Iris pigment epithelial cell (primary cell): ENCODE measurements at places on chromosomes 1 and 21.

DNA sequence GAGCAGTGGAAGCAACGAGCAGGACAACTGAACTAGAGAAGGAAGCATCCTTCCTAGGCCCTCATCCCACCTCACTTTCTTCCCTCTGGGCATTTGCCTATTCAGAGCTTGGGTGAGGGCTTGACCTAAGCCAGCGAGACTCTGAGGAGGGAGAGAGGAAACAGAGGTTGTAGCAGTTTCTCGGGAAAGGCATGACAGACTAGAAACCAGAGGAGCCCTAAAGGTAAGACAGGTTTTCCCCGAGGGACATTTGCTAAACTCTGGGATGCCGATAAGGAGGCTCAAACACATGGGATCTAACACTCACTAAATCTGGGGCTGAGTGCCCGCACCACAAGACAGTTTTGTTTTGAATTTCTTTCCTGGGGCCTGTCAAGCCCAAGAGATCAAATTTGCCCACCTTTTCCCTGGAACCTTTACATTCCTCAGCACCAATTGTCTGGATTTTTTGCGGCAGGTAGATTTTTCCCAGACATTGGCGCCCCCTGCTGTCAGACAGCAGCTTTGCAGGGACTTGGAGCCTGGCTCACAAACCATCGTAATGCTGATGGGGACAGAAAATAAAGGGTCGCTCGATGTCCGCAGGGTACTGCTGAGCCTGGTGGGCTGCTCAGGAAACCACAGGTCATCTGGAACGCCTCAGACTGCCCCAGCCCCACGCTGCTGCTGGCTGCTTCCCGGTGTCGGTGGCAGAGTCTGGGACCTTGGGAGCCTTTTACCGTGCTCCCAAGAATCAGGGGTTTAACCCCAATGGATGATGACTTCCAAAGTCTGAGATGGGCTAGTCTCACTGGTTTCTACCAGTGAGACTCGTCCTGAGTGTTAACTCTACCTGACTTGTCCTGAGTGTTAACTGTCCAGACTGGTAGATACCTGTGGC lies 23.4 kb upstream of the TSPAN2 start:
- no peak for DNase-seq

- no peak for DNase-seq
Observed at GRCh38 chr1:39657402-39657801, 14.5 kb downstream of the NT5C1A start.

DNA sequence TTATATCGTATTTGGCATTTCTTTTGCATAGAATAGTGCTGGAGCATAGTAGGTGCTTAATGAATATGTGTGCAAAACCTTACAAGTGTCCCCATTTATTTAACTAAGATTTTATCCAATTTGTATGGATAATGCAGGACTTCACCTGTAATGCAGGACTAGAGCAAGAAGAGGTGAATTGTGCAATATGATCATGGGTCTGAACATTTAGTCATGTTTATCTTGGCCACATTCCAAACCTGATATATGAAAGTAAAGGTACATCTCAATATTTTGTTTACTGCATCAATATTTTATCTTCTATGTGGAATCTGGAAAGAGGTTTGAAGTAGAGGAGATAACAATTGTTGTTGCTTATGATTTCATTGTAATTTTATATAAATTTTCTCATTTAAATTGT lies 1626.7 kb upstream of the B3GALT2 start:
- DNase-seq, result no peak

- DNase-seq, result peak; percentile 85
Observed at GRCh38 chr1:162141281-162142054, 72.0 kb downstream of the NOS1AP start.

DNA sequence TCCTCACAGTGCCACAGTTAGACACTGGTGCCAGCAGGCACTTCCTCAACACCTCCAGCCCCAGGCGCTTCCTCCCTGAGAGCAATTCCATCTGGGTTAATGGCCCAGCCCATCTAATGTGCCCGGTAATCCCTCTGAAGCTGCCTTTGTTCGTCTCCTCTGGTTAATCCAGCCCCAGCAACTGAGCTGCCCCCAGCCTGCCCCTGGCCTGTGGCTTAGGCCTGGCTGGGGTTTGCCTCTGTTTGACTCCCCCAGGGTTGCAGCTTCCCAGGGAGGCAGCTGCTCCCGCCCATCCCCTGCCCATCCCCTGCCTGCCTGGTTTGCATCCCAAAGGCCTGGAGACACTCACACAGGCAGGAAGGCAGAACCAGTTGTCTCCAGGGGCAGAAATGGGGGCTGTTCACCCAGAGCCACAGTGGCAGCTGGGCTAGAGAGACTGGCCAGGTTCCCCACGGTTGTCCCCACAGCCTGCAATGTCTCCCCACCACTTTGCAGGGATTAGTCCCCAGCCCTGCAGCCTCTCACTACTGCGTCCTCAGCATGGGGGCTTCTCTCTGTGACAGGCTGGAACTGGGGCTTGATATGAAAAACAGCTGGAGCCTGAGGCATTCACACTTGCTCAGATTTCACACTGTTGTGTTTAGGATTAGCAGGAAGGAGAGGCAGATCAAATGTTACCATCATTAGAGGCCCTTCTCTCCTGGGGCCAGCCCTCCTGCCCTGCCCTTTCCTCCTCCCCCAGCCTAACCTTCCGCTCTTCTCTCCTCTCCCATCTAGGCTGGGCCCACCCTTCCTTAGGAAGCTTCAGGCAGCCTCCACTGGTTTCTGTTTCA lies 120.2 kb downstream of the TLR5 start:
- DNase-seq, result no peak

GRCh38 chr1:85461216-85461918 lies 3.6 kb downstream of the DDAH1 start:
- no peak for DNase-seq

DNA sequence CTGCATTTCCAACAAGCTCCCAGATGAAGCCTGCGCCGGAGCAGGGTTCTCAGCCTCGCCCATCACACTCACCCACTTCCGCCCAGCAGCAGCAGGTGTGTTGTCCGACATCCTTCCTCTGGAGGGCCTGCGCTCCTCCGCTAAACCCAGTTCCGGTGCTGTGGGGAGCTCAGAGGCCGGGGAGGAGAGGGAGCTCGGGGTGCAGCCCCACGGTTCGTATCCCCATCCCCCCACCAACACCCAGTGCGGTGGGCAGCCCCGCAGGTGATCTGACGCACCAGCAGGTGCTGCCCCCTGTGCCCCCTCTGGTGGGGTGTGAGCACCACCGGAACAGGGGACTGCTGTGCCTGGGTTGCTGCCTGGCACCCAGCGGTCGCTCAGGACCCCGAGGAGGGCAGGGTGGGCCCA lies 3.4 kb upstream of the PEX10 start:
- no peak for DNase-seq

GRCh38 chr1:35808450-35809113 lies 766 bp downstream of the AGO4 start:
- DNase-seq, result peak; percentile 15

- DNase-seq, result peak; percentile 78
Observed at GRCh38 chr1:212302745-212303383, 17.7 kb downstream of the PPP2R5A start.

DNA sequence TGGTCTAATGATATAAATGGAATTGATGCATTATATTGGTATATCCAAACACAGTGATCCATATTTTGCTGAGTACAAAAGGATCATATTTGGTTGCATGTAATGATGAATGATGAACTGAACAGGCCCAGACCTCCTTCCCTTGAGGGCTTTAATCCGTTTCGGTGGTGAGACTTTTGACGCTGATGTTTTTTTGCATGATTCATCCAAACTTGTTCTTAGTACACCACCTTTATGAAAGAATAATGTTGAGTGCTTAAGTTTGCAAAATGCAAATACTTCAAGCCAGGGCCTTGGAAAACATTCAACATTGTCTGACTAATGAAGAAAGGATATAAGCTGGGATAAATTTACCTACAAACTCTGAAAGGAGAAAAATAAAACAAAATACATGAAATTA lies 19.2 kb downstream of the HOOK1 start:
- no peak for DNase-seq

DNA sequence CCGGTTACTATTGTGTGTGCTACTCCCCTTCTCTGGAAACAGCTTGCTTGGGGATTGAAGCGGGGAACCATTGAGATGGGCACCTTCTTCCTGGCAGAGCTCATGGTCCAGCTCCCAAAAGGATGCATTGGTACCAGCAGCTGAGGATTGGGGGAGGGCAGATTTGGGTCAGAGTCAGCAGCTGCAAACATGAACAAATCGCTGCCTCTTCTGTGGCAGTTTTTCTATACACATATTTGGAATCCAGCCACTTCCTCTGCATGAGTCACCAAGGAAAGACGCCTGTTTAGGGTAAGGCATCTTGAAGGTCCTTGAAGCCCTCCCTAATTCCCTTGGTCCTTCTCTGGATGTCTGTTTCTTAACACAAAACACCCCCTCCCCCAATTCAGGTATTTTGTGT lies 104.7 kb downstream of the DAB1 start:
- peak; percentile 32 for DNase-seq

DNA sequence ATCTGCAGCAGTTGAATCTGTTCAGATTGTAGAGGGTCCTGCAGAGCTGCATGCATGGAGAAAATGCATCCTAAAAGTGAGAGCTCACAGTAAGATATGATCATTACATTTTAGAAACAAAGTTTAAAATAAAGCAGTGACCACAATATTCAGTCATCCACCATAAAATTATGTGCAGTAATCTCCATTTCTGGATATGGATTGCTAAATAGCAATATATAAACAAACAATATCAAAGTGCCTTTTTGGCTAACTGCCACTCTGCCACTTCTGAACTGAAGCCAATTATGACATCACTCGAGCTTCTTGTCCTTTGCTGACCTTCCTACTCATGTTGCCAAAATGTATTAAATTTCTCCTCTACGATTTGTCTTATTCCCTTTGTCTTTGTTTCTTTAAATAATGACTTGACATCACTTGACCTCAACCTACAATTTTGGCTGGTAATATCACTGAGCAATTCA lies 262.0 kb upstream of the CXADR start:
- peak; percentile 21 for DNase-seq

DNA sequence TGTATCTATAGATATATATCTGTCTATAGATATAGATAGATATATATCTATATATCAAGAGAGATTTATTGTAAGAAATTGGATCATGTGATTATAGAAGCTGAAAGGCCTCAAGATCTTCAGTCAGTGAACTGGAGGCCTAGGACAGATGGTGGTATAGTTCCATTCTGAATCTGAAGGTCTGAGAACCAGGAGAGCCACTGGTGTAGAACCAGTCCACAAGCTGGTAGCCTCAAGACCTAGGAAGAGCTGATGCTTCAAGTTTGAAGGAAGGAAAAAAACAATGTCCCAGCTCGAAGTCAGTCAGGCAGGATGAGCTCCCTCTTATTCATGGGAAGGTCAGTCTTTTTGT lies 213.2 kb upstream of the JUN start:
- DNase-seq, result no peak

- DNase-seq, result no peak
Observed at GRCh38 chr1:40739455-40740008, 44.1 kb upstream of the KCNQ4 start.

- DNase-seq, result peak; percentile 67
Observed at GRCh38 chr21:31604591-31605190, 54.8 kb upstream of the SOD1 start.

GRCh38 chr1:118827636-118828035 lies 160.5 kb downstream of the TBX15 start:
- no peak for DNase-seq

- no peak for DNase-seq
Observed at GRCh38 chr1:182845379-182845778, 6.2 kb downstream of the DHX9 start.

DNA sequence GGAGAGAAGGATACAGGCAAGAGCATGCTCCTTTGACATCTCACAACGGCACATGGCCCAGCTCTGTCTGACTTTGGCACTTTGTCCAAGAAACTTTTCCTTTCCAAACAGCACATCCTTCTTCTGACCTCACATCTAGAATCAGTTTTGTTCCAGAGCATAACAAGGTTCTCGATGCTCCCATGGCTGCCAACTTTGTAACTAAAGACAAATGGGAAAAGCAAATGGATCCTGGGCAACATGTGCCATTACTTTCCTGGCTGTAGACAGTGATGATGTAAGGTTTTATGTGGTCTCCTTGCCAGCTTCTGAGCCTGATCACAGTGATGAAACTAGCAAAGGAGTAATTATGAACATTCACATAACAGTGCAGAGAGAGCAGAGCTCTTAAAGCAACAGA lies 171.8 kb upstream of the C1orf87 start:
- DNase-seq, result no peak

DNA sequence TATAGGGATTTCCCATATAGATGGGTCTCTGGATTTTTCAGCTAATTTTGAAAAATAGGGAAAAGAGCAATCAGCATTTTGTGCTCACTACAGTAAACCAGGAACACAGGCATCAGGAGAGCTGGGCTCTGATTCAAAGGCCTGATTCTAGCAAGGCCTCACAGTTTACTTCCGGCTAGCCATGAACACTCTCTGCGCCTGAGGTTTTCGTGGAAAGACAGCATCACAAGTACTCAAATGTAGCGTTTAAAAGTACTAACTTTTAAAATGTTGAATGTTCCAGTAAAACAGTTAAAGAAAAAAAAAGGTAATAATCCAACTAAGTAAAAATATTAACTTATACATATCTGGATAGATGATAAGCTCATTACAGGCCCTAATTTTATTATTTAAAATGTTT lies 120.6 kb downstream of the SLC45A1 start:
- no peak for DNase-seq

- no peak for DNase-seq
Observed at GRCh38 chr1:98027103-98027705, 106.4 kb upstream of the DPYD start.

GRCh38 chr1:6870571-6870970 lies 85.3 kb downstream of the CAMTA1 start:
- peak; percentile 50 for DNase-seq

DNA sequence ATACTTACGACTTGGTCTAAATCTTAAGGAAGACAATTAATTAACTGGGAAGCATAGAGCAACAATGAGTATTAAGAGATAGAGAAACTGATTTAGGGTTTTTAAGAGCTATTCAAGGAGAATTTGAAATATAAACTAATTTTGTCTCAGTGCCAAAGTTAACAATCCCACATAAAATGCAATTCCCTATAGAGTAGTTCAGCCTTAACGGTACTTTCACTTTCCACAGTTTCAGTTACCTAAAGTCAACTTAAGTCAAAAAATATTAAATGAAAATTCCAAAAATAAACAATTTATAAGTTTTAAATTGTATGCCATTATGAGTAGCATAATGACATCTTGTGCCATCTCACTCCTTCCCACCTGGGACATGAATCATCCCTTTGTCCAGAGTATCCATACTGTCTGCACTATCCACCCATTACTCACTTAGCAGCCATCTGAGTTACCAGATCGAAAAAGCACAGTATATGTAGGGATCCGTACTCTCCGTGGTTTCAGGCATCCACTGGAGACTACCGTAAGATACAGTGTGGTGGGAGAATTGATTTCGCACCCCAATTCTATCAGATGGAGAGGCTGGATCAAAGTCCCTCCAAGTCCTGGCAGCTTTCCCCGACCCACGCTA lies 4.8 kb upstream of the SARS1 start:
- no peak for DNase-seq

DNA sequence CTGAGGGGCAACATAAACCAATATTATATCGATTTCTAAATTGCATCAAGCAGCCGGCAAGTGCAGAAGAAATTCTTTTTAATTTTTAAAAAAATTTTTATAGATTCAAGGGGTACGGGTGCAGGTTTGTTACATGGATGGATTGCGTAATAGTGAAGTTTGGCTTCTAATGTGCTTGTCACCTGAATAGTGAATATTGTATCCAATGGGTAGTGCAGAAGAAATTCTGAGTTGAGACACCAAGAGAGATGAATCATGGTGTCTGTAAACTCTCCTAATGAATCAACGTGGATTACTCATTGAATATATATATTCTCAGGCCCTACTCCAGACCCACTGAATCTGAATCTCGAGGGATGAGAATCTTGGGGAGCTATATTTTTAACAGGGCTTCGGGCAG lies 253.7 kb upstream of the FOXD3 start:
- no peak for DNase-seq
